ENCODE measurements at places on chromosomes 4 and X.

- H3K27ac ChIP-seq = no peak overlapping the region
- H3K36me3 ChIP-seq = no peaks in the 10 kb centered on the region
- peaks cover 4% of the 10 kb centered on the region for H3K27me3 ChIP-seq
These were observed 161.5 kb downstream of the CPE start for GRCh38 chr4:165540206-165540830.

DNA sequence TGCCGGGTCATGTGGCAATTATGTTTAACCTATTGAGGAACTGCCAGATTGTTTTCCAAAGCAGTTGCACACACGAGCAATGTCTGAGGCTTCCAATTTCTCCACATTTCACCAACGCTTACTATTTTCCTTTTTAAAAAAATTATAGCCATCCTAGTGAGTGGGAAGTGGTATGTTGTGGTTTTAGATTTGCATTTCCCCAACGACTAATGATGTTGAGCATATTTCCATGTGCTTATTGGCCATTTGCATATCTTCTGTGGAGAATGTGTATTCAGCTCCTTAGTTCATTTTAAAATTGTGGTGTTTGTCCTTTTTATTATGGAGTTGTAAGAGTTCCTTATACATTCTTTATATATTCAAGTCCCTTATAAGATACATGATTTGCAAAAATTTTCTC lies 60.2 kb downstream of the MTMR1 start:
- no peak for DNase-seq

- peak overlapping the region; percentile 99 for H3K27ac ChIP-seq
- no peaks in the 10 kb centered on the region for H3K27me3 ChIP-seq
- H3K4me1 ChIP-seq = peaks cover 30% of the 10 kb centered on the region
- peak overlapping the region; percentile 98 for H3K4me3 ChIP-seq
- DNase-seq = peak; percentile 32
These were observed 1.5 kb downstream of the CFAP97 start for GRCh38 chr4:185201977-185202962.

DNA sequence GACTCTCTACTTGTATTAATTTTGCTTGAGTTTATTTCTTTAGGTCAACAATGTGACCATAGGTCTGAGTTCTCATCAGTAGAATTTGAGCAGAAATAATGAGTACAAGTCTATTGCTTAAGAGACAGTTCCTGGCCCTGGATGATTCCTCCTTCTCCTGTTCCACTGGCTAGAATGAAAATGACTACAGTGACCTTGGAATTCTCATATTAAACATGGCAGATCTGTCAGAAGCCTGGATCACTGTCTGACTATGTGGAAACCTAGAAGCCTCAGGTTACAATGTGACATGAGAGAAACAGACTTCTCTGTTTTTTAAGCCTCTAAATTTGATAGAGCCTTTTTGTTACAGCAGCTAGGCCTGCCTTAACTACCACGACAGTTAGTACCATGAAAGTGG lies 82.9 kb upstream of the MED14 start:
- H3K27me3 ChIP-seq = no peaks in the 10 kb centered on the region
- no peak for DNase-seq
- no peak overlapping the region for H3K27ac ChIP-seq
- no peaks in the 10 kb centered on the region for H3K4me1 ChIP-seq
- no peaks in the 10 kb centered on the region for H3K36me3 ChIP-seq

DNA sequence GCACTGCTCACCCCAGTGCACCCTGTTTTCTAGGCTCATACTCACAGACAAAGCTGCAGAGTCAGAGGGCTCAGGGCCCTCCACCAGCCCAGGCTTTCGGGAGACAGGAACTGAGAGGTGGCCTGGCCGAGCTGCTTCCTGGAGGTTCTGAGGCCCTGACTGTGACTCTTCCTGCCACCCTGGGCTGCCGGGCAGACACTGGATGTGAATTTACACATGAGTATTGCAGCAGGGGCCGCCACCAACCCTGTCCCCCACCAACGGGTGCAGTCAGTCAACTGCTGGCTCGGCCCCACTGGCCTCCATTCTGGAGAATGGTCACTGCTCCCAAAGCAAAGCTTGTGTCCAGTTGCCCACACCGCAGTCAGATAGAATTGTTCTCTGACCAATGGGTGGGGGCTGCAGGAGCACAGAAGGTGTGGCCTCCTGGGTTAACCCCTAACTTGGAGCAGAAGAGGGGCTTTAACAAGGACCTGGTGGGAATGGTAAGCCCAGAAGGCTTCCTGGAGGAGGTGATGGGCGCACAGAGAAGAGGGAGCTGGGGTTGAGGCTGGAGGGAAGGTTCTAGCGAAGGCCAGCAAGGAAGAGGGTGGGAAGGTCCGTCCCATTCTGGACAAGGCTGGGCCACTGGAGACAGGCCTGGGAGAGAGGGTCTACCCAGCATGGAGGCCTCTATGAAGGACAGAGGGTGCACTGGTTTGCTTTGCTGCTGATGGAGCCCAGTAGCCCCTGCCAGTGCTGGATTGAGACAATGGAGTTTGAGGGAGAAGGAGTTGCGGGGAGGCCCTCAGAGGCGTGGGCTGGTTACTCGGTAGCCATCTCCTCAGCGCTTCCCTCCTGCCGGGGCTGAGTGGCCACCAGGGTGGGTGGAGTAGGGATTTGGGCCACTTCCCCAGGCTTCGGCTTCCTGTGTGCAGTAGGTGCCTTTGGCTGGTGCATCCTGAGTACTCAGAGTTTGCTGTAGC lies 135.3 kb downstream of the CPZ start:
- DNase-seq = no peak
- H3K36me3 ChIP-seq = no peaks in the 10 kb centered on the region
- H3K27me3 ChIP-seq = no peaks in the 10 kb centered on the region
- H3K4me1 ChIP-seq = peaks cover 4% of the 10 kb centered on the region
- no peak overlapping the region for H3K4me3 ChIP-seq
- H3K27ac ChIP-seq = no peak overlapping the region

- H3K4me3 ChIP-seq = no peak overlapping the region
- H3K27me3 ChIP-seq = no peaks in the 10 kb centered on the region
- peaks cover 6% of the 10 kb centered on the region for H3K4me1 ChIP-seq
- DNase-seq = no peak
These were observed 52.1 kb upstream of the RHOH start for GRCh38 chr4:40144716-40145115.

DNA sequence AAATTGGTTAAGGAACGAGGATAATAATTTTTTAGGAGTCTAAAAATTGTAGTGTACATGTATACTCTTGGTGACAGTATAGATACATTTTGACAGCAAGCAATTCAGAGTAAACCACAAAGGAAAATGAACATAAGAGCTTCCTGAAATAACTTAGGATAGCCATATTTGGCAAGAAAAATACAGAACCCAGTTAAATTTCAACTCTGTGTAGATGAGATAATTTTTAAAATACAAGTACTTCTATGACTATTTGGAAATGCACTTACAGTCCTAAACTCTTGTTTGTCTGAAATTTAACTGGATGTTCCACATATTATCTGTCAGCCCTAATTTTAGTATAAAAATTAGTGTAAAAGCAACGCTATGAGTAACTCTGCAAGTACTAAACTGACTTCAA lies 124.4 kb upstream of the PCDH18 start:
- H3K4me3 ChIP-seq = no peak overlapping the region
- H3K27me3 ChIP-seq = no peaks in the 10 kb centered on the region
- H3K27ac ChIP-seq = no peak overlapping the region

Data from T-helper 2 cell treated with Interferon-gamma antibody and Interleukin-4, amounts not matched to agents 5 μg/mL and 100 μg/mL, for 36 hours (primary cell).